ENCODE measurements at places on chromosomes 5 and 9.

GRCh38 chr9:71858812-71859211, 52.2 kb downstream of the ABHD17B start:
- no peak for DNase-seq

DNA sequence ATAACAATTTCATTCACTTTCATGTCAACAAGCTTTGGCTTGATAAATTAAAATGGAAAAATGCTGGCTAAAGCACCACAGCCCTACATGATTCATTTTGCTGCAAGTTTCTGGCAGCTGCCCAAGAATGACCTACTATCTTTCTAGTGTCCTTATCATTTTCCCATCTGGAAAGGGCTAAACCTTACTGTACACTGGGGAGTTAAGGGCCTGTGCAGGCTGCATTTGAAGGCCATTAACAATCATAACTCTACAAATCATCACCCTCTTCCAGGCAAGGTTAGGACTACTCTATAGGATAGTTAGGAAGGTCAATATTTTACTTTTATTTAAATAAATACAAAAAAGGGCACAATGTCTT, 579.7 kb upstream of the ZNF608 start:
- DNase-seq: no peak

GRCh38 chr9:113646946-113647914, 183.7 kb downstream of the RGS3 start:
- no peak for DNase-seq

- no peak for DNase-seq
Measured at GRCh38 chr9:121088576-121088975, 13.8 kb downstream of the CNTRL start.

DNA sequence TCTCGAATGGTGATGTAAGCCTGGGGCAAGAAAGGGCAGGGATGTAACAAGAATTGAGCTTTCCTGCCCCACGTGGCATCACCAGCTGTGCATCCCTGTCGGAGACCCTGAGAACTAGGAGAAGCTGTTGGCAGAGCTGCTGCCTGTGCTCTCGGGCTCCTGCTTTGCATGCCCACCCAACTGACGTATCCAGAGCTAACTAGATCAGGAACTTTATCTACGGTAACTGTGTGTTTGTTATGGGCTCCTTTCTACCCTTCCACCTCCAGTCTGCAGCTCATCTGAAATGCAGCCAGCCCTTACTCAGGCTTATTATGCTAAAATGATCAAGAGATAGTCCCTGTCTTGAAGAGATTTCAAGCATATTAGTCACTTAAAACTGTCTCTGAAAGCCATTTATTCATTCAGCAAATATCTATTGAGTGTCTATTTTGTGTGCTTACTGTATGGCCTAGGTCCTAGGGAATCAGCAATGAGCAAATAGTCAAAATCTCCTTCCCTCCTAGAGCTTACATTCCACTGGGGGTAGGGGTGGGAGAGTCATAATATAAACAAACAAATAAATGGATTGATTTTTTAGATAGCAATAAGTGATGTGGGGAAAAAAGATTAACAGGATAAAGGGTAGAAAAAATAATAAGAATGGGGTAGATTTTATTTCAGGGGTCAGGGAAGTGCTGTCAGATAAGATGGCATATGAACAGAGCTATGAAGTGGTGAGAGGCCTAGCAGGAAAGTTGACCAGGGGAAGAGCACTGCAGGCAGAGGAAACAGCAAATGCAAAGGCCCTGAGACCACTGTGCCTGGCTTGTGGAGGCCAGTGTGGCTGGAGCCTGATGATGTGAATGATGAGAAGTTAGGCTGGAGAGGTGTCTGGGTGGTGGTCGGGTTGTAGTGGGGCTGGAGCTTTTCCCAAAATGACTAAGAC, 118.2 kb downstream of the GALNT10 start:
- no peak for DNase-seq

GRCh38 chr5:151862811-151863472, 61.7 kb downstream of the GLRA1 start:
- DNase-seq: no peak

DNA sequence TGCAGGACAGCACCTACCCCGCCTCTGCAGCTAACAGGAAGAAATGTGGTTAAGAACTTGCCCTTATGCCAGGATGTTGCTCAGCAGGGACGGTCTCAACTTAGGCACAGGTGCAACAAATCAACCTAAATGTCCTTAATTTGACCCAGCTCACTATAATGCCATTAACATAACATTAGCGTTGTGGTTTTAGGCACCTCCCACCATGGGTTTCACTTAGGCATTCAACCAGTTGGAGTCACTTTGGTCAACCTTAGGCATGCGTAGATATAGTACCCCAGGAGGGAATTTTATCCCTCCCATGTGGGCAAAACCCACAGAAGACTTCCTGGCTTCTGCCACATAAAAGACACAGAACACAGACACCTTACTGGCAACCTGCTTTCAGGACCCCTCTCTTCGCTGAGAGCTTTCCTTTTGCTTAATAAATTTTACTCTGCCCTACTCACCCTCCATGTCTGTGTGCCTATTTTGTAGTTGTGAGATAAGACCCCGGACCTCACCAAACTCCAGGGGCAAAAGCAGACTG, 8.7 kb upstream of the ERAP1 start:
- DNase-seq: no peak

GRCh38 chr9:129344641-129345495, 166.8 kb upstream of the IER5L start:
- DNase-seq: no peak

DNA sequence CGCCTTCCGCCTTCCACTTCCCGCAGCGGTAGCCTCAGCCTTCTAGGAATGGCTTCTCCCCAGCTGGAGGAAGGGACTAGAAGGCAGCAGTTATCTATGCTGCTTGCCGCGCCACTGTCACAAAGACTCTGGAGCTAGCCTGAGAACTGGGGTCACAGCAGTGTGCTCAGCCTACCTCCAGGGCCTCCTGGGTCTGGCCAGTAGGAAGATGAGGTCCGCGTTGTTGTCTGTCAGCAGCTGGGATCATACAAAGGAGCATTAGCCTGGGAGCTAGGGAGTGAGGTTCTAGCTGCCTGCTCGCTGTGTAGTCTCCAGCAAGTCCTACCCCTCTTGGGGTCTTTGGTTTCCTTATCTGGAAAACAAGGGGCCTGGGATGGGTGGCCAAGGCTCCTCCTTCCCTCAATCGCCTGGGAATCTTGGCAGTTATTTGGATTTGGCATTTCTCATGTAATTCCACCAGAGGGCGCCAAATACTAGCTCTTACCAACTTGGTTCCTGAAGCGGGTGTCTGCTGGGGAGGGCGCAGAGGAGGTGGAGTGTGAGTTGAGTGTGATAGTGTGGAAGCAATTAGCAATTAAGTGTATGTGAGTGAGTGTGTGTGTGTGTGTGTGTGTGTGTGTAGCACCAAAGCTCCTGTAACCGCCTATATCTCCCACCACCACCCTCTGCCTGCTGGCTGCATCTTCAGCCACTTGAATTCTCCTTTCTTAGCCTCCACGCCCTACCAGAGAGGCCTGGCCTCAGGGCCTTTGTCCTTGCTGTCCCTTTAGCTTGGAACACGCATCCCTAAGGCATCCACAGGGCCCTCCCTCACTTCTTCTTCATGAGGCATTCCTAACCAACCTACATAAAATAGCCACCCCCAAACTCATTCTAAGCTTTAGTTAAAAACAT, 97.1 kb downstream of the ENTREP1 start:
- peak; percentile 26 for DNase-seq

DNA sequence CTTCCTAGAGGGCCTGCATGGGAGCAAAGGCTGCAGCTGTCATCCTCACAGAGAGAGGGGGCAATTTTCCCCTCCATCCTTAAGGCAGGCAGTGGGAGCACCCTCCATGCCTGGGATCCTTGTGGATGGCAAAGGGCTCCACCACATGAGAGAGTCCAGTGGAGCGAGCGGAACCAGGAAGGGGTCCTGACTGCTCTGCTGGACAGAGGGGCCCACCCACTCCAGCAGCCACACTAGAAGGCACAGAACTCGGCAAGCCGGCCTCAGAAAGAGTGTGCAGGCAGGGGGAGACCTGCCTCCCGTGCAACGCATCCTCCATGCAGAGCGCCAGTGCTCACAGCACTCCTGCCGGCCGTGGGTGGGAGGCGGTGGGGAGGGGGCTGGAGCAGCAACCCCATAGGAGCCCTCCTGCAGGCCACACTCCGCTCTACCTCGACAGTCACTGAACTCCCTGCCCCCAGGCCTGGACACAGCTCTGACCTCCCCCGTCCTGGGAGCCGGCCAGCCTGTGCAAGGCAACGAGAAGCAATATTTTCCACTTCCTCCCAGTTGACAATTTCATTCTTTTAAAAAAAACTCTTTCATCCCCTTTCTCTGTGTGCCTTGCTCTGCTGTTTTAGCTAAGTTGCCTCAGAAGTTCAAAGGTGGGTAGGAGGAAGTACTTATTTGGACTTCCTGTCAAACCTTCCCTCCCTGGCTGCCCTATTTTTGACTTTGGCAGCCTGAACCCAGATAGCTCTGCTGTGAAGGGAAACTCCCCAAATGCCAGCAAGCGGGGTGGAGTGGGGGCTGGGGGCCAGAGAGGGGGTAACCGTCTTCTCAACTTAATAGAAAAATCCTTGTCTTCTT, 5.3 kb upstream of the LCP2 start:
- no peak for DNase-seq

DNA sequence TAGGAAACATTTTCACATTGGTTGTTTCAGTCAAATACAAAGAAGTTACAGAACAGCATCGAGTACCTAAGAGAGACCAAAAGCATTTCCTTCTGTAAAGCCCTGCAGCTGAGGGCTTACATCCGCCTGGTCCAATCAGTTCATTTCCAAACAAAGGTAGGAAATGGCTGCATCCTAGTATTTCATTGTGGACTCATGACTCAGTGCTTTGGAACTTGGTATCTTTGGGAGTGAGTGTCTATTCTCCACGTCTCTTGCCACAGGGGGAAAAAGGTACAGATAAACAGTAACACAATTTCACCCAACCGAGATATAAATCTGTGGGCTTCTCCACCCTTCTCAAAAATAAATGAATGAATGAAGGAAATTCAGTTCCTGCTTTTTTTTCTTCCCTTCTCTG, 75.4 kb downstream of the NFIB start:
- no peak for DNase-seq

GRCh38 chr5:171596391-171596878, 177.0 kb downstream of the FGF18 start:
- DNase-seq: no peak

DNA sequence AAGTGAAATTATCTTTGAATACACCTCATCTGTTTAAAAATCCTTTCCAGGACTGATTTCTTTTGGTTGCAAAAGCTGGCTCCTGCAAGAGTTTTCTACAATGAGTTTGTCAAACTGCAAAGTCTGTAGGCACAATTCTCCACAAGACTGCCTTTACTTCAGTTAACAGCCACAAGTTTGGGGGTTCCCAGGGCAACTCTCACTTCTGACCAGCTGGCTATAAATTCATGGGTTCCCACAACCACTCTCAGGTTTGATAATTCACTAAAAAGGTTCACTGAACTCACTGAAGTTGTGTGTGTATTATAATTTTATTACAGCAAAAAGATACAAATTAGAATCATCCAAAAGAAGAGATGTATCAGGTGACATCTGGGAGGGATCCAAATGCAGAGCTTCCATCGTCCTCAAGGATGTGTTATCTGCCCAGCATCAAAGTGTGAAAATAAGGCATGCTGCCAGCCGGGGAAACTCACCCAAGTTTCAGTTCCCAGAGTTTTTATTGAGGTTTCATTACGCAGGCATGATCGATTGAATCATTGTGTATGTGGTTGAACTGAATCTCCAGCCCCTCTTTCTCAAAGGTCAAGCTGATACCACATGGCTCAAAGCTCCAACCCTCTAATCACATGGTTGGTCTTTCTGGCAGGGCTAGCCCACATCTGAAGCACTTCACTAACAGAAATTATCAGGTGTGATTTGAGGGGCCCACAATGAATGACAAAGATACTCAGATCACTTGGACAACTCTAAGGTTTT, 19.0 kb upstream of the PSIP1 start:
- no peak for DNase-seq

GRCh38 chr5:134887593-134888159, 13.5 kb downstream of the TXNDC15 start:
- DNase-seq: no peak

GRCh38 chr5:107512029-107512428, 158.7 kb downstream of the EFNA5 start:
- no peak for DNase-seq

GRCh38 chr9:93962561-93963440, 7.6 kb upstream of the BARX1 start:
- DNase-seq: peak; percentile 78

DNA sequence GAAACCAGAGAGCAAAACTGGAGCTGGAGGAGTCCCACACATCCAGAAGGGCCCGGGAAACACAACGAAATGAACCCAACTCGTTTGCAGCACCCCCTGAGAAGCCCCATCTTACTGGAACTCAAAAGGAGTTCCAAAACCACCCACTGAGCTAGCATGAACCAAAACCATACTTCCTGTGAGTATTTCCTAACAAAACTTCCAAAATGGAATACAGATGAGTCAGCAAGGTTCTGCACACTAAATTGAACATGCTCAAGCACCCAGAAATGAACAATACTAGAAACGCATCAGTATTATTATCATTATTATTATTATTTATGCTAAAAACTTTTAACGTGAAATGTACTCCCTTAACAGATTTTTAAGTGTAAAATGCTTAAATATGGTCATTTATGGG, 8.0 kb upstream of the SPOCK1 start:
- DNase-seq: no peak

- no peak for DNase-seq
Measured at GRCh38 chr5:103262422-103262871, 3.9 kb downstream of the MACIR start.

GRCh38 chr5:132464156-132464939, 26.2 kb downstream of the IRF1 start:
- no peak for DNase-seq

- no peak for DNase-seq
Measured at GRCh38 chr5:113215401-113216060, 219.3 kb downstream of the TSSK1B start.

DNA sequence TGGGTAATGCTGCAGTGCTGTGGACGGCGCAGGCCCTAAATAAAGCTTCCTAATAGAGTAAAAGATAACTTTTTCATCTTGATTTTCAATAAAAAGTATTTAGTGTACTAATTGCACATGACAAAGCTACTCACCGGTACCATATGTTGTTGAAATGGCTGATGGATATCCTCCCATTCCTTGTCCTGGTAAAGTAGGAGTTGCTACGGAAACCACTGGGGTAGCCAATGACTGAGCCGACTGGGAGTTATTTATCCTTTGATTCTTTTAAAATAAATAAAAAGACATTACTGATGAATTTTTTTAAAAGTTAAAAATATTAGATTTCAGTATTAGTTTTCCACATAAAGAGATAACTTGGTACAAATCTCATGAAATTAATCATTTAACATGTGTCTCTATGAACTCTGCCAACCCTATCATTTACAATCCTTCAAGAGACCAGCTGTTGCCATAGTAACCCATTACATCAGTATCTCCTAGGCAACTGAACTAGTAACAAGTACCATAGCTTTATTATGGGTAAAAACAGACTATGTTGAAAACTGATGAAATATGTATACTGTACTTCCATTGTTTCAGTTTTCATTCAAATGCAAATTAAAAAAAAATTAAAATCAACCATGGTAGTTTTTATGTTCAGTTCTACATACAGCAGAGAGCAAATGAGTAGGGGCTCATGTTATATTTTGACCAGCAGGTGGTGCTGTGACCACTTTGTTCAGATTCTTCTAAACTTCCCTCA, 153.7 kb downstream of the MEF2C start:
- peak; percentile 22 for DNase-seq

GRCh38 chr5:145633474-145633873, 201.7 kb downstream of the PRELID2 start:
- no peak for DNase-seq

GRCh38 chr5:125484272-125484741, 737.9 kb upstream of the ZNF608 start:
- DNase-seq: no peak

Data from activated CD4-positive, alpha-beta T cell treated with anti-CD3 and anti-CD28 coated beads for 24 hours (primary cell).